Stimulated activated CD8-positive, alpha-beta memory T cell treated with anti-CD3 and anti-CD28 coated beads, Interleukin-15, amount 100 ng/mL, for 24 hours (primary cell): ENCODE measurements at places on chromosomes 7 and 10.

- no peak for DNase-seq
Measured at GRCh38 chr7:70776627-70777101, 355.3 kb upstream of the GALNT17 start.

DNA sequence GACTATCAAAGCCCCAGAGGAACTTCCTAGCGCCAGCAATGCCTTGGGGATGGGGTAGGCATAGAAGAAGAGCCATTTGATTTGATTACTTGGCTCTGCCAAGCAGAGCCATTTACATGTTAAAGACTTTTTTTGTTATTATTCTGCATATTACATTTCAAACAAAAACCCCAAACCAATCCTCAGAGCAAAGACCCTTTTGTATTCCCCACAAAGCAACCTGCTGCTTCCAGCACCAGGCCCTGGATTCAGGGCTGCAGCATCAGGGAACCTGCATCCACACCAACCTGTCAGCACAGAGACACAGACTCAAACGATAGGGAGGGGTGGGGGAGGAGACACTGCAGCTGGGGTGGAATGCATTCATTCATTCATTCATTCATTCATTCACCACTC, 73.2 kb downstream of the GRID1 start:
- DNase-seq, result no peak

DNA sequence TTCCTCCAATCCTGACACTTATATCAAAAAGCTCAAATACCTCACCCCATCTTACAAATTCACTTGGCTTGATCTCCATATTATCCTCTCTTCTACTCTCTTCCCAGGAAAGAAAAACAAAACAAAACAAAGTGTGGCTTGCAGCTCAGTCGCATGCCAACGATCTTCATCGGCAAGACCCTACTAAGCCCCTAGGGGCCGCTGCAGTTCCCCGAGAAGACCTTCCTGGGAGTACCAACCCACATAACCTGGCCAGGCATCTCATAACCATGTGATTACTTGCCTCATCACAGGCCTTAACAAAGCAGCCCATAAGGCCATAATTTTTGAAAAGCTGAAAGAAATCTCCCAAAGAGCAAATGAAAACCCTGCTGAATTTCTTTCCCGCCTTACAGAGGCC, 103.7 kb downstream of the ZNF92 start:
- no peak for DNase-seq

GRCh38 chr10:83929399-83929798, 209.9 kb upstream of the GHITM start:
- DNase-seq, result no peak

- no peak for DNase-seq
Measured at GRCh38 chr10:17231788-17232187, 3.7 kb downstream of the VIM start.

- DNase-seq, result no peak
Measured at GRCh38 chr10:71769279-71769823, 4.0 kb downstream of the VSIR start.

DNA sequence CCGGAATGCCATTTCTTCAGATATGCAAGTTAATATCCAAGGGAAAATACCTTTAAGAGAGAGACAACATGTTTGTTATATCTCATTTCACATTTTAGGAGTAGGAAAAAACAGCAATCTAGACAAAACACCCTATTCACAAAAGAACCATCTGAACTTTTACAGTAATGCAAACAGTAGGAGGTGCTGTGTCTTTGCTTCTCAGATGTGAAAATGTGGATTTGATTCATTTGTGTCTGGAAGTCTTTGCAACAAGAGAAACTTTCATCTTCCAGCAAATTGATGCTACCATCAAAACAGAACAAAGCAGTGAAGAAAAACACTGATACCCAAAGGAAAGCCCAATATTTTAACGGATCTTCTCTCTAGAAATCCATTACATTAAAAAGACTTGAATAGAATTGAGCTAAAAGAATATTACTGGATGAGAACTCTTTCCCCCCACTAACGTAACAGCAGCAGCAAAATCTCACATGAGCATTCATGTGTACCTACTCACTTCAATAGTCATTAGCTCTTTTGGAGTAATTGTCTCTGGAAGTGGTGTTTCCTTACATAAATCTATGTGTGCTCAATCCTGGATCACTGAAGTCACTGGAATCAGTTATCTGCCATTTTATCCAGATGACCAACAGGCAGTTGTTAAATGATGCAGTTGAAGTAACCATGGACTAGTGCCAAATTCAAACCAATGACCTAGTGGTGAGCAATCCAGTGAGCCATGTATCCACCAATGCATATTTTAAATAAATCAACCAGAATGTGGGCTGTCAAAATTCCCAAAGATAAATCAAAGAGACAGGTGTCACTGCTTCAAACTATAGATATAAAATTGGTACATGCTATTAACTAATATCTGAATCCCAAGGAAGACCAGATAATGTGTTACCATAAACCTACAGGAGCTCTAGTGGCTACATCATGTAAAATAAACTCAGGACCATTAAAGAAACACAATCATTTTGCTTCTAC, 1.8 kb downstream of the SEMA3C start:
- DNase-seq, result no peak

- DNase-seq, result no peak
Measured at GRCh38 chr10:69044546-69044945, 43.4 kb upstream of the SRGN start.

DNA sequence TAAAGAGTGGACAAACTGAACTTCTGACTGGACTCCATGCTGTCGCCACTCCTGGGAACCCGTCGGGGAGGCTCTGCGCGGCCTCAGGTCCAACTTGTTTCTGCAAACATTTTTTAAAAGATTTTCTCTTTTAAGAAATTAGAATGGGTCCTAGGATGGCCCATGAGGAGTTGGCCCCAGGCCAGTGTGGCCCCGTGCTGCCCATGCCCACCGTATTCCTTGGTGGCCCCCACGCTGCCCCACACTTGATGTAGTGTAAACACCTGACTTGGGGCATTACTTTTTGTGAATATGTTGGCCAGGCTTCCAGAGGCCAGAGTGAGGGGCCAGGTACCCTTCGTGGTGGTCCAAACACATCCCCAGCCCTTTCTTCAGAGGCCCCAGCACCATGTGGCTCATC, 19.3 kb downstream of the ZNF316 start:
- DNase-seq, result no peak

- DNase-seq, result no peak
Measured at GRCh38 chr10:4066581-4067390, 281.8 kb upstream of the KLF6 start.

GRCh38 chr7:39602351-39602750, 21.0 kb upstream of the RALA start:
- no peak for DNase-seq

DNA sequence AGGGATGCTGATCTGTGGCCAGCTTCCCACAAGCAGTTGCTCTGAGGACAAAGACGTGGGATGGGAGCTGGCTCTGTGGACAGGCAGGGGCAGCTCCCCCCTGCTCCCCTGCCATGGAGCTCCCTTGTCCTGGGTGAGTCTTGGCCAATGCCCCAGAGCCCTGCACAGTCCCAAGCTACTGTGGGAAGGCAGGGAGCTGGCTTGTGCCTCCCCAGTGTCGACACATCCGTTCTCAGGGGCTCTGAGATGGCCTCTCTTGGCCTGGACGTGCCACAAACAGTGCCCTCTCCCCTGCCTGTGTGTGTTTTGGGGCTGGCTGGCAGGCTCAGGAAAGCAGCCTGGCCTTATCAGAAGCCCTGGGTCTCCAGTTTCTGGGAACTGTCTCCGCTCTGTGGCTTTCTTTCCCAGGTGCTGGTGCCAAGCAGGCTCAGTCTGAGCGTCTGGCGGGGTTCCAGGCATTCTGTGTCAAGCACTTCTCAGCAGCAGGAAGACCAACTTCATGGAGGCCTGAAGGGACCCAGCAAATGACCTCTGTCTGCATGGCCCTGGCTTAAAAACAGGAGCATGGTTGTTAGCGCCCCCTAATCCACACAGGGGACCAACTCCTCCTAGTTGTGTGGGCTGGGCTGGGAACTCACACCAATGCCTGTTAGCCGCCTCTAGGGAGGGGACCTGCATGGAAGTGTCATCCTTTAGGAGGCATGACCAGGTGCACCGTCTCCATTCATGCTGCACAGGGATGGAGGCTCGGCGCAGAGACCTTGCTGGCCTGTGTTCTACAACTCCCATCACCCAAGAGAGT, 375.2 kb downstream of the RPS24 start:
- no peak for DNase-seq

DNA sequence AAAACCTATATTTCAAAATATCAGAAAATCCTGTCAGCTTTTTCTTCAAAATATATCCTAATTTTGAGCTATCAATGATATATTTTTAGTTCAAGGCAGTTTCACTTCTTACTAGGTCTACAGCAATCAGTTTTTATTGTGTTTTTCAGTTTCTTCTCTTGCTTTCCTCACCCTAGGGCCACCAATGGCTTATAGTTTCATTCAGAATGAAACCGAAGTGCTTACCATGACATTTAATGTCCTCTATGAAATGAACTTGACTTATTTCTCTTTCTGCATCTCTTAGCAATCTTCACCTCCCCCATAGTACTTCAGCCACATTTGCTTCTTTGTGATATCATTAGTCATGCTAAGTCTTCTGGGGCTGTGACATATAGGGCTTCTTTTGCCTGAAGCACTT, 100.3 kb downstream of the ARL5B start:
- DNase-seq, result no peak

GRCh38 chr10:1127629-1128028, 71.4 kb downstream of the WDR37 start:
- no peak for DNase-seq

DNA sequence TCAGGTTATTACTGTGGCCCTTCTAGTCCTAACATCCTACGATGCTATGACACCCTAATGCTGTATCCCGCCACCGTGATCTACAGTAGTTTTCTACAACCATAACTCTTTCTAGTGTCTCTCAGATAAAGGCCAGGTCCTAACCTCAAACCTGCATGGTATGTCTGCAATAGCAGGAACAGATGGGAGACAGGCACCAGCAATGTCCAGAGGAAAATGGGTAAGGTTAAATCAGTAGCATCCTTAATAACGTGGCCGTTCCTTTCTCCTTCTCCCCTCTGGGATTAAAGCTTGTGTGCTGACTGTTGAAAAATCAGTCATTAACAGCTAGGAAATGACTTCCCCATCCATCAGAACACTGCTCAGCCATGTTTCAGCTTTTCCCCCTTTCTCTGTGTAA, 321.9 kb upstream of the NPVF start:
- no peak for DNase-seq

DNA sequence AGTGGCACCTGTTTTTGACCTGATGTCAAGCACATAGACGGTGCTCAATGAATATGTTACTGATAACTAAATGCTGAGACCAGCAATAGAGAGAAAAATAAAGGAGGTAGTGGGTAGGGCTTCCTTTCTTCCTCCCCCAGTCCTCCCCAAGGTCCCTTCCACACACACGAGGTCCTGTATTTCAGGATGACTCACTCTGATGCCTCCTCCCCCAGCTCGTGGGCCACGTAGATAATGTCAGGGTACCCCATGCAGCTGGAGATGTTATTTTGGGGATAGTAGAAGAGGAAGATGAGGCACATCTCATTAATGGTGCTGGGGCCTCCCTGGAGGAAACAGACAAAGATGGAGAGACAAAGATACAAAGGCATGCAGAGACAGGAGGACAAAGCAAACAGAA, 17.3 kb downstream of the PRSS58 start:
- no peak for DNase-seq

DNA sequence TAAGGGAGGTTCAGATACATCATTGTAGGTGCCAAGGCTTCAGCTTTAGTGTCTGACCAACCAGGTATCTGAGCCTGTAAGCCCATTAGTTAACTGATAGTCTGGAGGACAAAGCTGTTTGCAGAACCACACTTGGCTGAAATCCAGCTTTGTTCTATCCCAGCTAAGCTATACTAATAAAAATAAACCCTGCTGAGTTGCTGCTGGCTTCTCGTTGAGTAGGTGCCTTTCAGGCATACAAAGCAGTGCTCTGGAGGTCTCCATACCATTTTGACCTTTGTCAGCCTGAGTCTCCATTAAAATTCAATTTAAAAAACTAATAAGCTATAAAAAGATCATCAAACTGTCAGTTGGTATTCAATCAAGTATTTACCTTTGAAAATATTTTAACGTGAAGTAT, 22.0 kb downstream of the CDCA7L start:
- no peak for DNase-seq

- no peak for DNase-seq
Measured at GRCh38 chr10:33211106-33211878, 123.2 kb downstream of the NRP1 start.

- DNase-seq, result no peak
Measured at GRCh38 chr7:96337519-96337918, 15.6 kb upstream of the SLC25A13 start.

- no peak for DNase-seq
Measured at GRCh38 chr7:7108931-7109330, 73.4 kb upstream of the C1GALT1 start.

DNA sequence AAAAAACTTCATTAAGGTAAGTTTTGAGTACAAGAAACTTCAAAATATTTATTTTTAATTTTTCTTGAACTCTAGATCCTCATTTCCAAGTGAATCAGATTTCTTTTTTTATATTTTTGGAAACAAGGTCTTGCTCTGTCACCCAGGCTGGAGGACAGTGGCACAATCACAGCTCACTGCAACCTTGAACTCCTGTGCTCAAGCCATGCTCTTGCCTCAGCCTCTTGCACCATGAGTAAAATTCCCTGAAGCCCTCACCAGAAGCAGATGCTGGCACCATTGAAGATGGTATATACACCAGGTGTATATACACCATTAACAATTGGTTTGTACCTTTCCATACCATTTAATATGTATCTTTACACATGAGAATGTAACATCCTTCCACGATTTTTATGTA, 45.1 kb upstream of the ODAD2 start:
- DNase-seq, result no peak

GRCh38 chr7:37577901-37578300, 105.7 kb upstream of the GPR141 start:
- no peak for DNase-seq

- no peak for DNase-seq
Measured at GRCh38 chr10:123888751-123889150, 2.9 kb downstream of the CPXM2 start.

DNA sequence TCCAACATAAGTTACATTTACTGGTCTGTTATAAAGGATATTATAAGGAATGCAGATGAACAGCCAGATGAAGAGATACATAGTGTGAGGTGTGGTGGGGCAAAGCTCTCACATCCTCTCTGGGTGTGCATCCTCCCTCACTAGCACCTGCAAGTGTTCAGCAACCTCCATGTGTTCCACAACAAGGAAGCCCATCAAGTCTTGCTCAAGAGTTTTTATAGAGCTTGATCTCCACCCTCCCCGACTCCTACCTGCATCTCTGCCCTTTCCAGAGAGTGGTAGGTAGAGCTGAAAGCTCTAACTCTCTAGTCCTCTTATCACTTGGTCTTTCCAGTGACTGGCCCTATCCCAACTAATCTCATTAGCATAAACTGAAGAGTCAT, 12.5 kb upstream of the GHITM start:
- DNase-seq, result no peak

- no peak for DNase-seq
Measured at GRCh38 chr10:29870522-29871044, 188.8 kb downstream of the JCAD start.

DNA sequence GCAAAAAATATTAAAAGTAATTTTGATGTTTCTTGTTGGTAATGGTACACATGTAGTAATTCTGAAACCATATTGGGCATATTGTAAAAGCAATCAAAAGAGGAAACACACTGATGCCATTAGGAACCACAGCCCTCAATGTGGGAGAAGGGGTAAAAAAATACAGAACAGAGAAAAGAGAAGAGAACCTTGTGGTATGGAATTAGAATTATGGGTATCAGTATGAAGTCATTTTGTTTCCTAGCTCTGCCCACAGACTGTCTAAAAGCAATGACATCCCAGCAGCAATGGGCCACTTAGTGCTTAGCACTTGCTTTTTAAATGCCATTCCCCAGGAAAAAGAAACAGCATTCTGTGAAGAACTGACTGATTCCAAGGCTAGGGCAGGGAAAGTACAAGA, 61.5 kb downstream of the CPVL start:
- no peak for DNase-seq

- no peak for DNase-seq
Measured at GRCh38 chr7:55024776-55025175, 6.0 kb downstream of the EGFR start.
